ENCODE measurements at places on chromosomes 1 and 21. TPM values are rescaled to one million over a fixed set of nuclear protein-coding genes. Genes with fewer than 3 reads are reported as not detected.

RGS1 gene
- 147 TPM for total RNA-seq

RSPO1 gene
- total RNA-seq, result 6.0 TPM

LCE2B gene
- not detected for total RNA-seq

NUF2 gene
- total RNA-seq, result 0.52 TPM

- no peak for DNase-seq
Observed at GRCh38 chr1:35663434-35663833, 22.1 kb upstream of the PSMB2 start.

DNA sequence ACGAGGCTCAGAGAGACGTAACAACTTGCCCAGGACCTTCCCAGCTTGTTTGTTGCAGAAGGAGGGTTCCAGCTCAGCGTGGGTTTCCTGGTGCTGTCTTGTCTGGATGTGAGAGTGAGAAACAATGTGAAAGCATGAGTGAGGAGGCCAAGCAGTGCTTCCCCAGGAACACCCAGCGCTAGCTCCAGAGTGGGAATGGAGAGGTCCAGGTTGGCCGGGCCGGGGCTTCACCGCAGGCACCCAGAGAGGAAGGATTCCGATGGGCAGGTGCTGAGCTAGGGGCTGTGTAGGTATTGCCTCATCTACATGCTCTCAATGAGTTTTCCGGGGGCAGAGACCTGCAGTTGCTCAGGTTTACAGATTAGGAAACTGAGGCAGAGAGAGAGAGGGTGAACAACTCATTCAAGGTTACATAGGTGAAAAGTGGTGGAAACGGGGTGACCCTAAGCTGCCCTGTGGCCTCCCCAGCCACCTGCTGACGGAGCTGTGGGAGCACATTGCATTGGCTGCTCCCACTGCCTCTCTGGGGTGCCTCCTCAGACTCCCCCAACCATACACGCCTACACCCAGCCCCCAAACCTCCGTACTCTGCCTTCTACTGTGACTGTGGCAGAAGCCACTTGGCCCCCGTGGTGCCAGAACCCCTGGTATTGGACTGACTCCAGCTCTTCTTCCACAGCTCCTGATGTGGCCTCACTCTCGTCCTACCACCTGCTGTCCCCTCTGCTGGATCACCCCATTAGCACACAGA lies 51.2 kb downstream of the B3GALT5 start:
- no peak for DNase-seq

DNA sequence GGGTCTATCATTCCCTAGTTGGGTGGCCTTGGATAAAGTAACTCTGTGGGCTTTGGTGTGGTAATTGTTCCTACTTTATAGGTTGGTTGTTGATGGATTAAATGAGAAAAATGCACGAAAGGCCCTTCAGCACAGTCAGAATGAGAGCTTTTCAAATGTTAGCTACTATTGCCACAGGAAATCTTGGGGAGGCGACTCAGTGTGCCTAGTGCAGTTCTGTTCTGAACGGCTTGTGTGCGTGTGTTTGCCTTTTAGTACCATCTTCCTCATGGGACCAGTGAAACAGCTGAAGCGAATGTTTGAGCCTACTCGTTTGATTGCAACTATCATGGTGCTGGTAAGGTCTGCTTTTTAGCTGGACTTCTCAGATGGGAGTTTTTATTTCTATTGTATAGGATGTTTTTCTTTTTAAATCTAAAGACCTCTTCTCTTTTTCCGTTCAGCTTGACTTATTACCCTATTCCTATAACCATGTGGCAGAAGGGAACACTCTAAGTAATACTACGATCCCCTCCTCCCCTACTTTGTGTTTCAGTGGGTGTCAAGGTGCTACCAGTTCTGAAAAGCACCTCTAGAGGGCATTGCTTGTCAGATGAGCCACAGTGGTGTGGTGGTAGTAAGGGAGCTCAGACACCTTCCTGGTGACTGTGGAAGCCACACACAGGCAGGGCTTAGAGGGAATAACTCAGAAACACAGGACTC lies 9.2 kb downstream of the SFT2D2 start:
- no peak for DNase-seq

- DNase-seq, result no peak
Observed at GRCh38 chr1:231899713-231900435, 273.3 kb downstream of the DISC1 start.

DNA sequence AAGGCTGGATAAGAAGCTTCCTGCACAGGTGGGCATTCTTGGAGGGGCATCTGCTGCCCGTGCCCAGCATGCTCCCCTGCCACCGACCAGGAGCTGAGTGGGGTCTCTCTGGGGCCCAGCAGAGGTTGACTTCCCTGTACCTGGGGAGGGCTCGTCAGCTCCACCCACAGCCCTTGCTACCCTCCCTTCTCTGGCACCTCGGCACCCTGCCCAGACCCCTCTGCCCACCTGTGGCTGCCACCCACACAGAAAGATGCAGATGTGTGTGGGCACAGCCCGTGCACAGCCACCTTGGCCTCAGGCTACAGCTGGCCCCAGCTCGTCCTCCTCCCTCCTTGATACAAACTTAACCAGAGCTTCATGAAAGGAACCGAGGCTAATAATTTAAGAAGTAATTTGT lies 241.2 kb upstream of the VAMP3 start:
- no peak for DNase-seq

GRCh38 chr1:193929374-193930033 lies 743.1 kb upstream of the B3GALT2 start:
- no peak for DNase-seq

DNA sequence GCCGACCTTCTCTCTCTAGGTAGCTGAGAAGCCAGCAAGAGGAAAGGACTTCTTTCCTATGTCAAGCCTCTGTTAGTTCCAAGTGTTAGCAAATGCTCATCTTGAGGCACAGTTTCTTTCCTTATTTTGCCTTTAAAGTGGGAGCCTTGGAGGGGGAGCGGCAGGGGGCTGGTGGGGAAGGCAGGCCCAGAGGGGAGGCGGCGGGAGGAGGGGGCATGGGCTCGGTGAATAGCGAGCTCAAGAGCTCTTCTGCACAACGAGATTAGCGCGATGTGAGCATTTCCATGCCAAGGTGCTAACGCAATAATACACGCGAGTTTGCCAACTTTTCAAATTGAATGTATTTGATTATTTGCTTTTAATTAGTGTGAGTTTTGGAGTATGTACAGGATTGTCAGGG lies 372.6 kb downstream of the RPS6KC1 start:
- DNase-seq, result no peak

GRCh38 chr1:107648071-107648470 lies 316.9 kb downstream of the VAV3 start:
- DNase-seq, result no peak

DNA sequence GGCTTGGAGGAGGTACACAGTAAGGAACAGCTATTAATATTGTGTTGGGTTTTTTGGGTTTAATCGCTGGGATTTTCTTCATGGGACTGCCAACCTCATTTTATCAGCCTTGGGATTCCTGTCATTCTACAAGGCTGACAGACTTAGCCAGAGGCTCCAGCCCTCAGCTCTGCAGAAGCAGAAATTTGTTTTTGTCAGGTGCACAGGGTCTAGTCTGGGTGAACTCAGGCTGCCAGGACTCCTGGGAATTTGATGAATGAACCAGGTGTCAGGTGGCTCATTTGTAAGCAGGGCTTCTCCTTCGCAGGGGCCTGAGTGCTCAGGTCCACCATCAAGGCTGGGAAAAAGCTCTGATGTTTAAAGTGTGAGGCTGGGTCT lies 11.5 kb upstream of the ZNF362 start:
- no peak for DNase-seq

- peak; percentile 40 for DNase-seq
Observed at GRCh38 chr1:229803626-229804217, 177.7 kb downstream of the URB2 start.

- DNase-seq, result no peak
Observed at GRCh38 chr21:37665230-37666024, 250.8 kb downstream of the KCNJ6 start.

DNA sequence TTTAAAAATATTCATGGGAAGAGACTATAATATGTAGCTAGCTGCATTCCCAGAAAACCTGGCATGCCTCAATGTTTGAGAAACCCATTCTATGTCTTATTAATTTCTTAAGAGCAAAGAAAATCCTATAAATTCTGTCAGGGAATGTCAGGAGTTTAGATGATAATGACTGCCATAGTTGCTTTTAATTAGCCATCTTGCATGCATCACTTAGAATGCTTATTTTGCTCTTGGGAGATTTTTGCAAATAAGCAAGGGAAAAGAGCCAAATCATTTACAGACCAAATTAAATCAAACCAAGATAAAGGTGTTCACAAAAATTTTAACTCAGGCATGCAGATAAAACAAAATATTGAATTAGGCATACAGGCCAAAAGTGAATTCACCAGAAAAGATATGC lies 152.8 kb downstream of the FASLG start:
- DNase-seq, result no peak

GRCh38 chr1:195466639-195467038 lies 1141.6 kb downstream of the KCNT2 start:
- no peak for DNase-seq

DNA sequence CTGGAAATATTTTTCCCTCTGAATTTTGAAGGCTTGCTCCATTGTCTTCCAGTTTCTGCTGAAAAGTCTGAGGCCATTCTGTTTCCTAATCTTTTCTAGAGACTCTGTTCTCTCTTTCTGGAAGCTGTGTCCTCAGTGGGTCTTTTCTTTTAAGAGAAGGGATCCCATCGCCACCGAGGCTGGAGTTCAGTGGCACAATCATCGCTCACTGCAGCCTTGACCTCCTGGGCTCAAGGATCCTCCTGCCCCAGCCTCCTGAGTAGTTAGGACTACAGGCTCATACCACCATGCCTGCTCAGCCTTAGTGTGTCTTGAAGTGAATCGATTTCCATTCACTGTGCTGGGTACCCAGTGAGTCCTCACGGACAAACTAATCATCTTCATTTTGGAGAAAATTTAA lies 9.6 kb upstream of the LRP8 start:
- no peak for DNase-seq

GRCh38 chr1:92476071-92476631 lies 10.6 kb downstream of the GFI1 start:
- no peak for DNase-seq
